NCI-H2107 (cell line): ENCODE measurements at places on chromosomes 4 and X.

- no peak for DNase-seq
Observed at GRCh38 chr4:88991746-88992145, 65.2 kb downstream of the FAM13A start.

GRCh38 chr4:7844594-7844991 lies 95.1 kb downstream of the AFAP1 start:
- DNase-seq, result no peak

GRCh38 chr4:165502916-165503907 lies 124.4 kb downstream of the CPE start:
- DNase-seq, result no peak

GRCh38 chrX:2965965-2966364 lies 36.8 kb upstream of the ARSD start:
- DNase-seq, result no peak

DNA sequence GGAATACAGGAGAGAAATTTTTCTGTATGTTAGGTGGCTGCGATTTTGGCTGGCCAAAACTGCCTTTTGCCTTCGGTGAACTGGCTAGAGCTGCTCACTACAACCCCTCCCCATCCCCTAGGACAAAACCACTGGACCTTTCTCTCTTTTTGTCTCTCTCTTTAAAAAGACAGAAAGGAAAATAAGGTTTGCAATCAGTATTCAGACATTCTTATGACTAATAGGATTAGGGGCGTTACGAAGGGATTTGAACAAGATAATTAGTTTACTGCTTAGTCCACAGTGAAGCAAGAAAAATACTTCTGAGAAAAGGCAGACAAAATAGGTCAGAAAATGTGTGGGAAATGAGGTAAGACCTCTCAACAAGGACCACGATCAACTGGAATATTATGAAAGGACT lies 180.4 kb downstream of the SLIT2 start:
- no peak for DNase-seq

DNA sequence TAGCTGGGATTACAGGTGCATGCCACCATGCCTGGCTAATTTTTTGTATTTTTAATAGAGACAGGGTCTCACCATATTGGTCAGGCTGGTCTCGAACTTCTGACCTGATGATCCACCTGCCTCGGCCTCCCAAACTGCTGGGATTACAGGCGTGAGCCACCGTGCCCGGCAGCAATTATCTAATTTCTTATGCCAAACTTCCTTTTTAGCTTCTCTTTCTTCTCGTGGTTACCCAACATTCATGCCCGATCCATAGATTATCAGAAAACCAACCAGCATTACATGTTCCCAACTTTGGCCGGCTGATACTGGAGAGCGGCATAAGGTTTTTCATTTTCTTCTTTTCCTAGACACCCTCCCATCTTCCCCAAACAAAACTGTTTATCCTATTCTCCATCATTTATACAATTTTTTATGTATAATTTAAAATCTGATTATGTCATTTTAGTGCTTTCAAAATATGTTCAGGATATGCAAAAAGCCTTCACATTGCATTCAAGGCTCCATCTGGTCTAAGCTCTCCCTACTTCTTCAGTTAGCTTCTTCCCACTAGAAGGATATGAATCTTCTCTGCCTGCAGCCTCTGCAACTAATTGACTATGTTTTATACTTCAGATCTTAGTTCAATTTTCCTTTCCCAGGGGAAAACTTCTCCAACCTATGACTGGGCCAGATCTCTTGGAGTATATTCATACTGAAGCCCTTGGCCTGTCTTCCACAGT lies 8.7 kb downstream of the SLC7A11 start:
- DNase-seq, result no peak

DNA sequence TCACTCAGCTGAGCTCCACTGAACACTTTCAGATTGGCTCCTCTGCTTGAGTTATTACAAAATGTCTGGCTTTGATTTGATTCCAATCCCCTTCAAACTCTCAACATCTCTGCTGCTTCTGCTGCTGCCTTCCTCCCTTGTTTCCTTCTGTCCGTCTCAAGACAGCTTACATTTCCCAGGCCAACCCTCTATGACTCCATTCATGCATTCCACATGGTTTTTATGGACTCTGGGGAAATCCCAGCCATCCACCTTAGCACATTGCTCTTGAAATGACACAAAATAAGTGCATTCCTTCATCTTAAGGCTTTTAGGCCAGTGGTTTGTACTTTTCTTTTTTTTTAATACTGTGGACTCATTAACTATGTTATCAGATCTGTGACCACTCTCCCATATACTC lies 68.5 kb upstream of the TMEM164 start:
- no peak for DNase-seq

DNA sequence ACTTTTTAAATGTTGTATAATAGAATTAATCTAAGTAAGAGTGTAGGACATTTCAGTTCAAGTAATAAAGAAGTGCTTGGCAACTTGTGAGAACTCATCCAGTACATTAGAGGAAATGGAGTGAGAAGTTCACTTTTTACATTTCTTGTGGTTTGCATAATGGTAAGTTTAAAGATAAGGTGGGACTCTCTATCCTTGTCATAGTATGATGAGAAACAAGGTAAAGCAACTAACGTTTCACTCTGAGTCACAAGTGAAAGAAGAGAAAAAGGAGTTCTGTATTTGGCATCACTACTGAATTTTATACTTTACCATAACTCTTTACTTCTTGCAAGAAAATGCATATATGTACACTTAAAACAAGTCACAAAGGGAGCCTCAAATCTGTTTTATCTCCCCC lies 219.4 kb downstream of the SLC4A4 start:
- DNase-seq, result no peak

- no peak for DNase-seq
Observed at GRCh38 chrX:136812286-136812685, 31.6 kb upstream of the ARHGEF6 start.

DNA sequence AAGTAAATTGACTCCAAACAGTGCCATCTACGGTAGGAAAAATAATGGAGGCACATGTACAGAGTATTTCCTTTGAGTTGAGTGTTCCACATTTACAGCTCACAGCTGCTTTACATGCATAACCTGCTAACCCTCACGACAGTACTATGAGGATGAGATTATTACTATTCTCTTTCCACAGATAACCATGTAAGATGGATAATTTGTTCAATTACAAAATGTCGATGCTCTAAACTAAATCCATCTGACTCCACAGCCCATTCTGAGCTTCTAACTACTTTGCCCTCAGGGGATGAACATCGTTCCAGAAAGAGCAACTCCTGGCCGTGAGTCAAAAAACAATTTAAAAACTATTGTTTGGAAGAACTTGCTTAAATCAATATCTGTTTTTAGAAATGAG lies 330.4 kb upstream of the NWD2 start:
- DNase-seq, result no peak

GRCh38 chrX:115134382-115134781 lies 54.8 kb upstream of the RBMXL3 start:
- DNase-seq, result no peak

DNA sequence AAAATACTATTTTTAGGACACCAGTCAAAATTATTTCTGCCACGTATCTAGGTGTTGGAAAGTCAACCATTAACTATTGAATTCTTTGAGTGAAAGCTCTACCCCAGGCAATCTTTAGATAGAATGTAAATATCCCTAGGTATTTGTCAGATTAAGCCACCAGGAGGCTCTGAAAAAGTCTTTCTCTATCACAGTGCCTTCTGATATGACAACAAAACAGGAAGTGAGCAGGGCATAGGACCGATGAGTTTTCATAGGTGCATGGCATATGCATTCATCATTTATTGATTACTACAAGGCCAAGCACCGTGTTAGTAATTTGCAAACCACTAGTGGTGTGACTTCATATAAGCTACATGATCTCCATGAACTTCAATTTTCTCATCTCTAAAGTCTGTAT lies 333.6 kb upstream of the F9 start:
- DNase-seq, result no peak

GRCh38 chr4:56742080-56742871 lies 61.2 kb upstream of the HOPX start:
- DNase-seq, result no peak

GRCh38 chrX:132955690-132956089 lies 2.7 kb downstream of the HS6ST2 start:
- no peak for DNase-seq
